ENCODE measurements at places on chromosomes 7 and 10.

GRCh38 chr10:126502441-126502840 is 114.2 kb upstream of the ADAM12 start:
- no peak for DNase-seq

DNA sequence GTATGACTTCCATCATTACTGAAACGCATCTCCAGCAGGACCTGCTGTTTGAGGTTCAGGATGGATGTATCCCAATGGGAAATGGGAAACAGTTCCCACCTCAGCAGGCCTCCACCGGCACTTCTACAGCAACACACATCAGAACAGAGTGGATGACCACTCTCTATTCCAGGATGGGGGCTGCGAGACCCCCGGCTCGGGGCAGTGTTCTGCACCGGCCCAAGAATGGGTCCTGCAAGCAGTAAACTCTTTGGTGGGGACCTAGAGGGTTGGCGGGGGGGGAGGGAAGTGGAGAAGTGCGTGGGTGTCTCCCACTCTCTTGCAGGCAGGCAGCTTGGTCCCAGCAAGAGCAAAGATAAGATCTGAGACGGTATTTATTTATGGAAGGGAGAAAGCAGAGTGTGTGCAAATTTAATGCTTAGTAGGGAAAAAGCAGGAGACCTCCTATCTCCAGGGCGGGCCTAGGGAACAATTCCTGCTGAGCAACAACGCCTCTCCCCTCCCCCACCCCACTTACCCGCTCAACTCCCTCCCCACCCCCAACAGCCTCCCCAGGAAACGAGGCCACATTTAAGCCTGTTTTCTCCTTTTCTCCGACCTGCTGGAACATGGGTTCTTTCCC is 4.0 kb downstream of the SFMBT2 start:
- no peak for DNase-seq

- no peak for DNase-seq
These were observed 4.1 kb downstream of the KCNIP2 start for GRCh38 chr10:101839416-101840063.

DNA sequence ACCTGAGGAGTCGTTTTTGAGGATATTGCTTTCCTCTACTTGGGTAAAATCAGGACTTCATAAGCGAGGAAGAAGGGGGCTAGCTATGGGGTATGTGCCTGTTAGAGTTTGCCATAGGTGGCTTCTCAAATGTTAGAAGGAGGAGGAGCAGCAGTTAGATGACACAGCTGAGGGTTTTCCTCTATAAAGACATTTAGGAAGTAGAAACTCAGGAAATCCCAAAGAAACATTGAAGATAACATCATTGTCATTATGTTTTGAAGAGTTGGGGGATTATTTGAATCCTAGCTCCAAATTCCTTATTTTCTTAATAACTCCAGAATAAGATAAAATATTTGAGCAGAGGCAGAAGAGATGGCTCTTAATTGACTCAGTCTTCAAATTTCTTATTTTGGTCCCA is 58.9 kb upstream of the CC2D2B start:
- DNase-seq, result no peak

DNA sequence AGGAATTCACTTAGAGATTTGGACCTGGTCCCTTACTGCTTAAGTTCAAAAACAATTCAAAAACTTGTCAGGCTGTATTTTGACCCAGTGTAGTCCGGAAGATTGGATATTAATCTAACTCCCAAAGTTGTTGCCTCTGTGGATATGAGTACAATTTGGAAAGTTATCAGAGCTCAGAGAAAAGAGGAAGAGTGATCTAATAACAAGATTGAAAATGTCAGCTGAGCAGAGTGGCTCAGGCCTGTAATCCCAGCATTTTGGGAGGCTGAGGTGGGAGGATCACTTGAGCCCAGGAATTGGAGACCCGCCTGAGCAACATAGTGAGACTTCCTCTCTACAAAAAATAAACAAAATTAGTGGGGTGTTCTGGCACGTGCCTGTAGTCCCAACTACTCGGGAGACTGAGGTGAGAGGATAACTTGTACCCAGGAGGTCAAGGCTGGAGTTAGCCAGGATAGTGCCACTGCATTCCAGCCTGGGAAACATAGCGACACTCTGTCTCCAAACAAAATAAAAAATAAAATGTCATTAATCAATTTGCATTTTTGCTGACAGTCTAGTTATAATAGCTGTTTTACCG is 3.2 kb upstream of the ASCC1 start:
- no peak for DNase-seq

GRCh38 chr7:148831782-148832181 is 52.3 kb downstream of the EZH2 start:
- DNase-seq, result no peak

- no peak for DNase-seq
These were observed 59.3 kb upstream of the PLXDC2 start for GRCh38 chr10:19756919-19757318.

GRCh38 chr7:142867398-142868187 is 12.7 kb downstream of the EPHB6 start:
- no peak for DNase-seq

DNA sequence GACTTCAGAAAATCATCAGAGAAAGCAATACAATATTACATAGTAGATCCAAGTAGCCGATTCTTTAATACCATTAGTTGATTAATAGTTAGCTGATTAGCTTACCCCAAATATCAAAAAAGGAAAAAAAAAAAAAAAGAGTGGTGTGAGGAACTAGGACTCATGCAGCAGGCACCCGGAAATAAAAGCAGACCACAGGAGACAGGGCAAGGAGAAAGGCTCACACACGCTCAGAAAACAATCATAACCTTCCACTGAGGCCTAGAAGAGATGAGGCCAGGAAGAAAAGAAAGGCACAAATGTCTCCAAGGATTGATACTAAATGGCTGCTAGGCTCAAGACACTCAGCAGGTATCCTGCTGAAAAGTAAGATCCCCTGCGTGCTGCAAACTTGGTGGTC is 25.9 kb downstream of the TRDMT1 start:
- peak; percentile 49 for DNase-seq

DNA sequence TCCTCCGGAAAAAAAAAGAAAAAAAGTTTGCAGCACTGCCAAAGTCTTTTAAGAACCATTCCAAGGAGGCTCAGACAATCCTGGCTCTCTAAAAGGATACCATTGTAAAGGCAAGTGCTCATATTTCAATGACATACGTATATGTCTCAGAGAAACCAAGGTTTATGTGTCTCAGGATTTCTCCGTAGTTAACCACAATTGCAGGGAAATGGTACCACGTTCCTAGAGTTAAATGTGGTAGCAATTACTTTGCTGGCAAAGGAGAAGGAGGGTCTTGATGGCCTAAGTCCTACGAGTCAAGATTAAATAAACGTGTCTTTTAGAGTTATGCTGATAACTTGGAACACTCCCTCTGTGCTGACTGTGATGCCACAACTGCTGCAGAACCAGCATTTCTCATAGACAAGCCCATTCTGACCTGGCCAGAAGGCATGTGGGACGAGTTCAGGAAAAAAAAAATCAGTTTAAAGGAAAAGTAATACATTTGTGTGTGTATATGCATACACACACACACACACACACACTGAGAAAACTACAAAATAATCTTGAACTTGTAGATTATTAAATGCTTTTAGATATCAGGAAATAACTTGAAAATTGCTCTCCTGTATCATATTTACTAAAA is 245.9 kb downstream of the FGFR2 start:
- DNase-seq, result no peak

DNA sequence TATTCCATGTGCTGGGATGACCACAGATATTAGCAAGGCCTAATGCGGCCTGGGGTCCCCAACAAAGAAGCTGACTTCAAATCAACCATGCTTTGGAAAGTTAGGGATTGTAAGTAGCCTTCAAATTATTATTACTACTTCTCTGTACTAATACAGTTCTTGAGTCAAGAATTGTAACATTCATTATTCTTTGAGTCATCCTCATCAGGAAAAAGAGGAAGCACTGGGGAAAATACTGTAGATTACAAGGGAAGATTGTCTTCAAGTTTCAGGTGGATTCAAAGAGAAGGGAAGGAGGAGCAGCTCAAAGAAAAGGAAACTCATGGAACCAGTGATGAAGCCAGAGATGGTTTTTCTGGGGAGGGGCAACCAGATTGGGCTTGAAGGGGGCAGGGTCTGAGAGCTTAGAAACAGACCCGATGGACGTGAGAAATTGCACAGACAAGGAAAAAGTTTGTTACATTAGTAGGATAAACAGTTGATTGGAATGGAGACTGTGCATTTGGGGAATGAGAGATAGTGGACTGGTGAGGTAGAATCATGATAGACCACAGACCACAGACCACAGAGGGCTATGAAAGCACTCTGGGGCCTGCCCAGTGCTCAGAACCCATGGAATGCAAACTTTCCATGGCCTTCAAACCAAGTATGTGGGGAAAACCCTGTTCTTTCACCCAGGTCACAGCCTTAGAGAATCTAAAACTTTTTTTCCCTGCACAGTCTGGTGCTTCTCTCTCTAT is 209.9 kb downstream of the ZNF365 start:
- peak; percentile 93 for DNase-seq

GRCh38 chr7:122887198-122887597 is 938 bp upstream of the CADPS2 start:
- peak; percentile 70 for DNase-seq

DNA sequence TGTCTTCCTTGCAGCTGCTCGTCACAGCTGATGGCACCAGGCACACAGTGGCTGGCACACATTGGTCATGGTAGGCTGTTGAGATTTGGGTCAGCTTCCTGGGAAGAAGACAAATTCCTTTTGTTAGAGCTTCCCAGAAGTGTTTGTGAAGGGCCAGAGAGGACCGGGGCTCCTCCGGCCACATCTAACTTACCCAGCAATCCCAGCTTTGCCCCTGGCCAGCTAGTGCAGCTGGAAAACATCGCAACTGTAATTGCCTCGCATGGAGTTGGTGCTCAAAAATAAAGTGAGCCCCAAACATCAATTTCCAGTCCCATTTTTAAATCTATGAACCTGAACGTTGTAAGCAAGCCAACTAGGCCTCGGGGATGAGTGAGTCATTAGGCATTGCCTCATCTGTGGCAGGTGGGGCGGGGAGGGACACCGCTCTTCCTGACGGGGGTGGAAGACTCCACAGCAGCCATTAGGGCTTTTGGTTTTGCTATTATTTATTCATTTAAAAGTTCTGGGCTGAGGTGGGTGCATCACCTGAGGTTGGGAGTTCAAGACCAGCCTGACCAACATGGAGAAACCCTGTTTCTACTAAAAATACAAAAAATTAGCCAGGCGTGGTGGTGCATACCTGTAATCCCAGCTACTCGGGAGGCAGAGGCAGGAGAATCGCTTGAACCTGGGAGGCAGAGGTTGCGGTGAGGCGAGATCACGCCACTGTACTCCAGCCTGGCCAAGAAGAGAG is 12.4 kb downstream of the CPA5 start:
- peak; percentile 93 for DNase-seq

Data from myocyte (in vitro differentiated cells).